HTR-8/SVneo (cell line): ENCODE measurements at places on chromosomes 13 and 19.

- DNase-seq, result no peak
These were observed 92.1 kb downstream of the ATP11A start for GRCh38 chr13:112781881-112782361.

DNA sequence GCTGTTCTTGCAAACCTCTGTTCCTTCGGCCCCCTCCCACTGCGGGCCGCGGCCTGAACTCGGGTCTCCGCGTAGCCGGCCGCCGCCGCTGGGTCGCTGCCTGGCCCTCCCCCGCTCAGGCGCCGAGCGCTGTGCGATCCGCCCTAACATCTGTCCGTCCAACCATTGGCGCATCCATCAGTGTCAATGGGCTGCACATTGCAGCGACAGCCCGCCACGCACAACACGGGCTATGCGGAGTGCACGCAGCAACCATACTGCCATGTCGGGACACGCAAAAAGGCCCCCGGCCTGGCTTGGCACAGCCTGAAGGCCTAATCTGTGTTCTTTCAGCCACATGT, 2.6 kb upstream of the TSHZ3 start:
- DNase-seq, result no peak

- no peak for DNase-seq
These were observed 3.4 kb upstream of the GIPR start for GRCh38 chr19:45664575-45664974.

GRCh38 chr13:41025518-41025917, 6.4 kb upstream of the ELF1 start:
- no peak for DNase-seq

DNA sequence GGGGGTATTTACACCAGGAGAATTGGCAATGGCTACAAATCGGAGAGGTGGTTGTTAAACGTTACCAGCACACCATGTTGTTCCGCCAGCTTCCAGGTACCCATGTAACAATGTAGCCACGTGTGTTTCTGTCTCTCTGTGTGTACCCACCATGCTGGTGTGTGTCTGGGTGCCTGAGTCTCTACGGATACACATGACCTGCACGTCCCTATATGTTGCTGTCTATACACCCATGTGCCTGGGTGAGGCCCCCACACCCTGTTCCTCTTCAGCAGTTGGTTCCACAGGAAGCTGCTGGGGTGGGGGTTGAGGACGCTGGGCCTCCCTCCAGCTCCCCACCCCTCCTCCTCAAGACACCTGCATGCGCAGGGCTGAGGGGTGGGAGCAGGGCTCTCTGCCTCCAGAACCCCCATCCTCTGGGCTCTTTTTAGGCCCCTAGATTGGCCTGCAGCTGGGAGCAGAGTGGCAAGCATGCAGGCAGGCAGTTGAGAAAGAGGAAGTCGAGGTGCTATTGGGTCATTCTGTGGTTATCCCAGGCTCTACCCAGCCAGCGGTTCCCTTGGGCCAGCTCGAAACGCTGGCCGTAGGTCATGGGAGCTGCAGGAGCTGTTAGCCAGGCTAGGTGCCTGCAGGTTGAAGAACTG, at the start of gene ARHGEF18:
TSS of gene ARHGEF18 (plus strand) at position 351 of the 644 bp plus-strand sequence. CDS start 13,954 bp downstream, outside the sequence.
- DNase-seq, result no peak

- no peak for DNase-seq
These were observed 69.8 kb downstream of the KCNRG start for GRCh38 chr13:50085063-50085462.

- no peak for DNase-seq
These were observed 227.4 kb downstream of the DLEU7 start for GRCh38 chr13:50616101-50616500.

- DNase-seq, result no peak
These were observed 15.7 kb downstream of the ZIC5 start for GRCh38 chr13:99955747-99956472.

- DNase-seq, result no peak
These were observed 40.5 kb upstream of the RNF113B start for GRCh38 chr13:98217597-98217996.

GRCh38 chr13:42815681-42816080, 34.3 kb downstream of the FAM216B start:
- DNase-seq, result no peak

DNA sequence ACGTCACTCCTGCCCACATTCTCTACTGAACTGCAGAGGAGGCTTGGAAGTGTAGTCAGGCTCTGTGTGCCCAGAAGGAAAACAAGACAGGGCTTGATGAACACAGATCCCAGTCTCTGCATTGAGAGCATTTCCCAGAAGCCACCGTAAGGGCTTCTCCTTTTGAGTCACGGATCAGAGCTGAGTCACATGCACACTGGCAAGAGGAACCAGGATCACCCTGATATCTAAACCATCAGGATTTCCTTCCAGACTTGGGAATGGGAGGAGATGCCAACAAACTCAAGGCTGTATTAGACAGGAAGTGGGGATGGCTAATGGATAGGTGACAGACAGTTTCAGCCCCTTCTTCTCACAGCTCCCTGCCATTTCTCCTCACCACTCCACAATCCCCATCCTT, 17.7 kb upstream of the FBXO17 start:
- peak; percentile 53 for DNase-seq

GRCh38 chr13:53105890-53106289, 77.3 kb downstream of the OLFM4 start:
- DNase-seq, result no peak

DNA sequence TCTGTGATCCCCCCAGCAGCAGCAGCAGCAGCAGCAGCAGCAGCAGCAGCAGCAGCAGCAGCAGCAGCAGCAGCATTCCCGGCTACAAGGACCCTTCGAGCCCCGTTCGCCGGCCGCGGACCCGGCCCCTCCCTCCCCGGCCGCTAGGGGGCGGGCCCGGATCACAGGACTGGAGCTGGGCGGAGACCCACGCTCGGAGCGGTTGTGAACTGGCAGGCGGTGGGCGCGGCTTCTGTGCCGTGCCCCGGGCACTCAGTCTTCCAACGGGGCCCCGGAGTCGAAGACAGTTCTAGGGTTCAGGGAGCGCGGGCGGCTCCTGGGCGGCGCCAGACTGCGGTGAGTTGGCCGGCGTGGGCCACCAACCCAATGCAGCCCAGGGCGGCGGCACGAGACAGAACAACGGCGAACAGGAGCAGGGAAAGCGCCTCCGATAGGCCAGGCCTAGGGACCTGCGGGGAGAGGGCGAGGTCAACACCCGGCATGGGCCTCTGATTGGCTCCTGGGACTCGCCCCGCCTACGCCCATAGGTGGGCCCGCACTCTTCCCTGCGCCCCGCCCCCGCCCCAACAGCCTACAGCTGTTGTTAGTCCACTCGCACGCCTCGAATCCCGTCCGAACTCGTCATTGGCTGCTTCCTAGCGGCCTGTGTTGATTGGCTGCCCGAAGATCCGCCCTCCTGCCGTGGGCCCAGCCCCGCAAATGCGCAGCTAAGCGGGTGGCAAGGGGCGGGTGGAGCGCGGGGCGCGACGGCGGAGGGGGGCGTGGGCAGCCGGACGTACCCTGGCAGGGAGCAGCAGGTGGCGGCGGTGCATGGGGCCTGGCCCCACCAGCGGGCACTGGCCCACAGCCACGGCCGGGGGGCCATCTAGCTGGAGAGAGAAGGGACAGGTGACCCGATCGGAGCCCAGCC, 1.4 kb upstream of the SIX5 start:
- DNase-seq, result peak; percentile 84

GRCh38 chr13:103351035-103351828, 285.0 kb upstream of the SLC10A2 start:
- peak; percentile 13 for DNase-seq

DNA sequence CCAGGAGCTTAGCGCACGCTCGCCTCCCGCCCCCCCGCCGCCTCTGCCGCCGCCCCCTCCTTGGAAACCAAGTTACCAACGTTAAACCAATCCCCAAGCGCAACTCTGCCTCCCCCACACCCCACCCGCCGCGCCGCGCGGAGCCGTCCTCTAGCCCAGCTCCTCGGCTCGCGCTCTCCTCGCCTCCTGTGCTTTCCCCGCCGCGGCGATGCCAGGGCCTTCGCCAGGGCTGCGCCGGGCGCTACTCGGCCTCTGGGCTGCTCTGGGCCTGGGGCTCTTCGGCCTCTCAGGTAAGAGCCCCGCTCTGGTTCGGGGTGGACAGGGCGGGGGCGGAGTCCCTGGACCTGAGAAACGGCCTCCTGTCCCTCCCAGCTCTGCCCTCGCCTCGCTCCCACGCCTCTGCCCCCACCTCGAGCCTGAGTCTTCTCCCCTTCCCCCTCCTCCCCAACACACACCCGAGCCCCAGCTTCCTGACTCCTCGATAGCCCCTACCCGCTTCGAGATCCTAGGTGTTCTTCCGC, at the start of gene ICAM5:
TSS of gene ICAM5 (plus strand) at position 117 of the 521 bp plus-strand sequence. CDS start at position 209, 92 bp downstream.
- DNase-seq, result no peak

- peak; percentile 91 for DNase-seq
These were observed 759 bp downstream of the PPP1R15A start for GRCh38 chr19:48872884-48873475.

GRCh38 chr19:21463449-21464105, 41.8 kb upstream of the ZNF429 start:
- DNase-seq, result no peak

- no peak for DNase-seq
These were observed at the start of gene MYBPC2 for GRCh38 chr19:50432221-50433028. MYBPC2 (plus strand) TSS chr19:50432892; CDS start chr19:50432954, 62 bp downstream.

- no peak for DNase-seq
These were observed 11.1 kb downstream of the LYL1 start for GRCh38 chr19:13091400-13092157.

DNA sequence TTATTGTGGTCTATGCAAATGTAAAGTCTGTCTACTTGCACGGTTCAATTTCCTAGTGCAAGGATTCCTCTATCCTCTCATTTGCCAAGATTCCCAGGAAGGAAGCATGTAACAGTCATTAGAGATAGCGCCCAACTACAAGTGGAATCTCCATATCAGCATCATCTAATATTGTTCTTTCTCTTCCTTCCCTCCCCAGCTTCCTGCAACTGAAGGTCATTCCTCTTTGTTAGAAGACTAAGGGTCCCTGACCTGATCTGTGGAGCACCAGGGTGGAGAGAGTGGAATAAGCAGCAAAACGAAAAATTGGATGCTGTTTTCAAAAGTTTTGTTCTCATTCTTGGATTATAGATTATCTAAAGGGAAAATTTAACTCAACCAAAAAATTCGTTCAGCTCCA, 714.0 kb downstream of the DIAPH3 start:
- no peak for DNase-seq

DNA sequence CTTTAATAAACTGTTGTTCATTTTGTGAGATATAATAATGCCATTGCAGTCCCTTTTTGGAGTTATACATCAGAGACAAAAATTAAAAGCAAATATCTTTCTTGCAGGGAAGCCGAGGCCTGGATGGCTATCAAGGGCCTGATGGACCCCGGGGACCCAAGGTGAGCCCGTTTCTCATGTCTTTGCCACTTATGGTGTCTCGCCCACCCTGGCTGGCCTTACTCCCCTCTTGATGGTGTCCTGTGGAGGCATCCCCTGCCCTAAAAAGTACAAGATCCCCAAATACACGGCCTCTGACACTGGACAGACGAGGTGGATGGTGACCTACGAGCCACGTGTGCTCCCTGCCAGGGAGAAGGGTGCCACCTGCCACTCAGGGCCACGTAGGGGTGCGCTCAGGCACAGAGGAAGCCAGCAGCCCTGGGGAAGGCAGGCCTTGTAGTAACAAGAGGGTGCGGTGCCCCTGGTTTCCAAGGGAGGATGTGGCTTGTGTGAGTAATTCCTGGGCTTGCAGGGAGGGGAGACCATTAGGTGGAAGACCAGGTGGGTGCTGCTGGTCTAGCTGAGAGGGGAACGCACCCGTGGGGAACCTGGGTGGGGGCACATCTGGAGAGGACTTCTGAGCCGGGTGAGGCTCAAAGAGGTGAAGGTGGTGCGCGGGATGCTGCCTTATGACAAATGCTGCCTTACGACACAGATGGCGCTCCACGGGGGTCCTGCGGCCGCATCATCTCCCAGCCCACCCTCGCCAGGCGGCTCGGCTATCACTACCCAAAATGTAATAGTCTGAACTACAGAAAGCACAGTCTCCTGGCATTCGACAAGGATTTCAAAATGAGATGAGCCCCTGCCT, 115.6 kb downstream of the RAB20 start:
- DNase-seq, result no peak

- no peak for DNase-seq
These were observed 41.4 kb upstream of the IGSF23 start for GRCh38 chr19:44571830-44572580.

DNA sequence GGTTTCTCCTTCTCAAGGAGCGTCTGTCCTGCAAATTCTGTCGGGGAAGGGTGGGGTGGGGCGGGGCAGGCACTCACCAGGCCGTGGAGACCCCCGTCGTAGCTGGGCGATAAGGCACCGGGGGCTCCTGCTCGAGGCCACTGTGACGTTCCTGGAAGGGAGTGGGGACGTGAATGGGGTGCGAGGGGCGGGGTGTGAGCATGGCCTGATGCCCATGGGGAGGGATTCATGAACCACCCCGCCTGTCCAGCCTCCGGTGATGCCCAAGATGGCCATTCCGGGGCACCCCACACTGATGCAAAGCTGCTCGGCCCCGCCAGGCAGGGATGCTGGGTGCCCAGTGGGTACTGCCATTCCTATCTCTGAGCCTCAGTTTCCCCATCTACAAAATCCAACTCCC, 14.4 kb upstream of the UQCR11 start:
- DNase-seq, result no peak

GRCh38 chr13:110158226-110158625, 148.7 kb downstream of the COL4A1 start:
- DNase-seq, result no peak

DNA sequence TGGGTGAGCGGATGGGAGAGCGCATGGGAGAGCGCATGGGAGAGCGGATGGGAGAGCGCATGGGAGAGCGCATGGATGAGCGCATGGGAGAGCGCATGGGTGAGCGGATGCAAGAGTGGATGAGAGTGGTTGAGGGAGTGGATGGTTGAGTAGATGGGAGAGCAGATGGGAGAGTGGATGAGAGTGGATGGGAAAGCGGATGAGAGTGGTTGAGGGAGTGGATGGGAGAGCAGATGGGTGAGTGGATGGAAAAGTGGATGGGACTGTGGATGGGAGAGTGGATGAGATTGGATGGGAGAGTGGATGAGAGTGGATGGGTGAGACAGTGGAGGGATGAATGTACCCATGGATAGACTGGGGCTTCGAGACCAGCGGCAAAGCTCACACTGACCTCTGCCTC, 8.6 kb upstream of the TEKTIP1 start:
- no peak for DNase-seq

- DNase-seq, result no peak
These were observed 3.6 kb upstream of the HPN start for GRCh38 chr19:35037716-35038622.

DNA sequence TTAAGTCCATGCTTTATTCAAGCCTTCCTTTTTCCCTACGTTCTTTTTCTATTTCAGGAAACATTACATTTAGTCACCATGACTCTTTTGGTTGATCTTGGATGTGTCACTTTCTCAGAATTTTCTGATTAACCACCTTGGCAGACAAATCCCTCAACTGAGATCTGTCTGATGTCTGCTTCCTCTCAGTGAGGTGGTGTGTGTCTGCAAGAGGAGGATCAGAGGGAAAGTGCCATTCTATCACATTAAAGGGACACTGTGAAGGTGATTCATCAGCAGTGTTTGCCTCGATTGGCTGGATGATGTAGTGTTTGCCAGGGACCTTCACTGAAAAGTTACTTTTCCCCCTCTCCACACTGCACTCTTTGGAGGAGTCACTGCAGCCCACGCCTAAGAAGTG, 3.0 kb upstream of the CCNP start:
- DNase-seq, result no peak
